Activated naive CD8-positive, alpha-beta T cell treated with anti-CD3 and anti-CD28 coated beads, Interleukin-2, amount 10 ng/mL, durations not matched to agents 7 days and 5 days (primary cell): ENCODE measurements at places on chromosomes 4 and X.

DNA sequence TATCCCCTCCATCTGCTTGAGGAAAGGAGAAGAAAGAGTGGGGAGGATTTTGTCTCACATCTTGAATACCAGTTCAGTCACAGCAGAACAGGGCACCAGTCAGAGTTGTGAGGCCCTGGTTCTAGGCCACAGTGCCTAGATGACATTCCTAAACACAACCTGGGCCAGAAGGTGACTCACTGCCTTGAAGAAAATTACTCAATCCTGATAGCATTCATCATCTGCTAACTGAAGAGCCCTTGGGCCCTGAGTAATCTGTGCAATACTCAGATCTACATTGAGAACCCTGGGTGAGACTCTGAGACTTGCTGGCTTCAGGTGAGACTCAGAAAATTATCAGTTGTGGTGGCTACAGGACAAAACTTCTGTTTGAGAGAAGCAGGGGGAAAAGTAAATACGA lies 20.5 kb upstream of the PRR32 start:
- no peak for DNase-seq

GRCh38 chr4:72205298-72205697 lies 173.5 kb downstream of the NPFFR2 start:
- DNase-seq = no peak

DNA sequence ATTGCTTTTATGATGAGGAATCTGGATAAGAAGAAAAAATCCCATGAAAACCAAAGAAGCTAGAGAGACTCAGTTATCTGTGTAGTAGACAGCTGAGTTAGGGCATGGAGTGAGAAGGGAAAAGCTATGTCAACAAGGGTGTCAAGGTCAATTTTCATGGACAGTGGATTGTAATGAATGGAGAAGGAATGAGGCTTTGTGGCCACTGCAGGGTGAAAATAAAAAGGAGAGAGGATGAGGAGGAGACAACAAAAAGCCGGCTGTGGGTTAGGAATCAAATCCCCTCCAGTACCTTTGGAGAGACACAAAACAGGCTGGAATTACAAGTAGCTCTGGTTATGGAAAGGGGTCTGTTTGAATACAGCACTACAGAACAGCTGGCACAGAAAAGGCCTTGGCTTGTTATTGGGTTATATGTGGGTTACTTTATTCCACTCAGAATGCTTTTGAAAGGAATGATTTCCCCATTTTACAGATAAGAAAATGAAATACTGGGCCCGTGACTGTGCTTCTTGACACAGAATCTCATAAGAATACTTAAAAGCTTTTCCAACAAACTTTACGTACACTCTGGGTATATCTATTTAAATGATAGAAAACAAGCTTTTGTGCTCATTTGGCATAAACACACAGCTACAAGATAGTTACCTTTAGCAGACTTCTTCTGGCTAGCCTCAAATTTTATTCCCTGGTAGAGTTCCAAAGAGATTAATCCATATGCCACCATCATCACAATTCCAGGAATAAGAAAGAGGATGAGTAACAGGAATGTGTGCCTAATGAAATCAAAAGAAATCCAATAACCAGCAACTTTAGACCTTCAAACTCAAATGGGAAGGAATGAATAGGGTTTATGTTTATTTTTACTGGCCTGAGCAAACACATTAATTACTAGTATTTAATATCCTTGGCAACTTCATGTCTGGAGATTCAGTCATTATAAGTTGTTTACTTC lies 7.5 kb downstream of the CCKAR start:
- no peak for DNase-seq

DNA sequence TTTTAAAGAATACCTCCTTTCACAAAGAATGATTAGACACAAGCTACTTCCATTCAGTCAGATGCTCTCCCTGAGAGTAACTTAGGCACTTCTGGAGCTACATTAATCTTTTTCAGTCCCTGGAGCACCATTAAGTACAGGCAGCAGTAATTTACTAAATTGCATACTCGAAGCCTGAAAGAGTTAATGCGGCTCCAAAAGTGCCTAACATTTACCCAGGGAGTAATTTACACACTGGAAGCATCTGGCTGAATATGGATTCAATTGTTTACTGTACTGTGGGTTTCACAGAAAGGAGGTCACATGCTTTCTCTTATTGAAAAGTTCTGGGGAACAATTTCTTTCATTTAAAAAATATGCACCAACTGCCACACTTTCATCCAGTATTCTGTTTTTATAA lies 260.8 kb upstream of the TENM3 start:
- no peak for DNase-seq

- DNase-seq = no peak
These were observed 394.4 kb upstream of the ADGRL3 start for GRCh38 chr4:60805500-60806313.

- DNase-seq = no peak
These were observed 187.0 kb upstream of the PPARGC1A start for GRCh38 chr4:24076811-24077210.

DNA sequence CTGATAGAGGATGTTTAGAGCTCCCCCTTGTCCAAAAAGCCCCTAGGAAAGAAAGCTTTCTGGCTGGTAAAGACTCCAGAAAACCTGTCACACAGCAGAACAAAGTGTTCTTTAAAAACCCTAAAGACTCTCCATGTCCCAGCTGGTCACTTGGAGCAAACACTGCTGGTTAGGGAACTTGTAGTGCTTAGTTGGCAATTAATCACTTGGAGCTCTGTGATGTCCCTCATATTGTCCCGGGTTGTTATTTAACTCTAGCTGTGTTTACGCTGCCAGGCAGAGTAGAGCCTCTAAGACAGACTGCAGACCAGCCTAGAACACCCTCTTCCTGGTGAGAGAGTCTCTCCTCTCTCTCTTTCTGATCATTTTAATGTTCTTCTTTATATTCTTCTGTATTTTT lies 267.3 kb downstream of the BCOR start:
- DNase-seq = no peak

GRCh38 chr4:31598639-31599038 lies 878.5 kb downstream of the PCDH7 start:
- DNase-seq = no peak

GRCh38 chr4:7910263-7910896 lies 29.3 kb downstream of the AFAP1 start:
- no peak for DNase-seq

GRCh38 chrX:84118769-84119168 lies 69.2 kb downstream of the RPS6KA6 start:
- DNase-seq = no peak

GRCh38 chr4:1058997-1059665 lies 47.7 kb downstream of the FGFRL1 start:
- DNase-seq = no peak

- no peak for DNase-seq
These were observed 107.8 kb downstream of the TNIP2 start for GRCh38 chr4:2648159-2648814.

- DNase-seq = no peak
These were observed 44.4 kb downstream of the CRLF2 start for GRCh38 chrX:1167918-1168481.

- DNase-seq = no peak
These were observed 107.6 kb downstream of the GASK1B start for GRCh38 chr4:158065176-158065575.

GRCh38 chrX:132043977-132044376 lies 20.9 kb downstream of the STK26 start:
- no peak for DNase-seq

- peak; percentile 61 for DNase-seq
These were observed at the start of gene ZCCHC18 for GRCh38 chrX:104112326-104112951. Gene ZCCHC18 (plus strand): TSS chrX:104112523. CDS start chrX:104114112, 1,589 bp downstream.

GRCh38 chr4:98977557-98977956 lies 18.0 kb upstream of the METAP1 start:
- no peak for DNase-seq

- no peak for DNase-seq
These were observed 59.9 kb downstream of the RTL9 start for GRCh38 chrX:110418316-110419235.

DNA sequence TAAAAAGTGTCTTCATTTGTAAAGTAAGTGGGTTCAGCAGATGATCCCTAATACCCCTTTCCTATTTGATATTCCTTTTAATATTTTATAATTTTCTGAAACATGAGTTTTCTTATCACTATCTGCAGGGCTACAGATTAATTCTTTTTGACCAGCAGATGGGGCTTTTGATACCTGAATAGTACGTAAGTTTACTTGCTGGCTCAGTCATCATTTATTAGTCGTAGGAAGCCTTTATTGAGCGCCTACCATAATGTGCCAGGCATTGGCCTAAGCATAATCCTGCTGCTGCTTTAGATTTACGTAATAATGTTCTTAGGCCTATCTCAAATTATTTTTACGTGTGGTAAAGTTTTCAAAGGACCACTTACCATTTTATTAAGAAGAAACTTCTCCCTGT lies 33.1 kb downstream of the OSTC start:
- DNase-seq = no peak

- no peak for DNase-seq
These were observed 252.9 kb upstream of the KLF3 start for GRCh38 chr4:38411092-38411491.

GRCh38 chr4:163217505-163217904 lies 50.8 kb upstream of the NAF1 start:
- DNase-seq = no peak

DNA sequence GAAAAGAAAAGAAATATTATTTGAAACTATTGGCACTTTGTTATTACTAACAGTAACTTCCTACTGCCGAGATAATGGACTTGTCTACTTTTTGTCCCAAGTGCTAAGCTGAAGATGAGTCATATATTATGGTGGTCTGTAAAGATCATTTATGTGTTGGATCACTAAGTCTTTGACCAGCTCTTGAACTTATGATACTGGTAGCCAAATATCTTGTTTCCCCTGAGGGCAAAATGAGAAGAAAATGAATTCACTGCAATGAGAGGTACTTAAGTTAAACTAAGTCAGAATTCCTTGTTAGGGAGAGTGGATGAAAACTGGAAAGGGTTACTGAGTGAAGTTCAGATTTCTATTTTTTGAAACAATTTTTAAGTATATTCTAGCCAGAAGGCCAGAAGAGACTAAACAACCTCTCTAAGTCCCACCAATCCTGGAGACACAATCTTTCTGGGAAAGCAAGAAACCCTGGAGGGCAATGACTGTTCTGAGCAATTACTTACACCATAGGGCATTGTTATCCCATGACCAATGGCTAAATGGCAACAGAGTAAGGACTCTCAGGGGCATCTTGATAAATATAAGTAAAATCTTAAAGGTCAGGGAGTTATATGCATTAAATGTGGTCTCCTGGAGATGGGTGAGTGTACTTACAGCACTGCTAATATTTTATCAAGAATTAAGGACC lies 287.7 kb downstream of the STIM2 start:
- no peak for DNase-seq

GRCh38 chrX:136475236-136475635 lies 12.5 kb upstream of the BRS3 start:
- DNase-seq = no peak

- DNase-seq = no peak
These were observed 36.9 kb upstream of the HUWE1 start for GRCh38 chrX:53723381-53723780.

DNA sequence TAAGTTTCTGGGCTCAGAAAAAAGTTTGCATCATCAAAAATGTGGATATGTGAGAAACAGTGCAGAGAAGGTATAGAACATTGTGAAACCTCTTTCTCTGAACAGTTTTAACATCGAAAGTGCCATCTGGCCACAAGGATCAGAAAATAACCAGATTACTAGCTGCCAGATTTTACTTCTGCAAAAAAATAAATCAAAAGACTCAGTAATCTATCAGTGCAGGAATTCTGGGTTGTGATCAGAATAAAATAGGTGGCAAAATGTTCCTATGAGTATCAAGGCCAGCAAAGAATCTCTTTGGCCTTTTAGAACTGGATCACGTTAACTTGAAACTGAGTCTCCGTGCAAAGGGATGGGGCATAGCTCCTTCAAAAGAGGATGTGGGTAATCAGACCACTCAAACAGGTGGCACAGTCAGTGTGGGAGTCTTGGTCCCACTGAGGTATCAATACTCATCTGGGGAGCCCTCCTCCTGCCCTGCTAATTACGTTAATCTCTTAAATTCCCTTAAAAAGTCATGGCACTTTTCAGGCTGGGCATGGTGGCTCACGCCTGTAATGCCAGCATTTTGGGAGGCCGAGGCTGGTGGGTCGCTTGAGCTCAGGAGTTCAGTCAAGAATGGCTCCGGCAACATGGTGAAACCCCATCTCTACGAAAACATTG lies 26.7 kb upstream of the RBM47 start:
- no peak for DNase-seq

- no peak for DNase-seq
These were observed 20.5 kb downstream of the PDLIM5 start for GRCh38 chr4:94472056-94472826.

DNA sequence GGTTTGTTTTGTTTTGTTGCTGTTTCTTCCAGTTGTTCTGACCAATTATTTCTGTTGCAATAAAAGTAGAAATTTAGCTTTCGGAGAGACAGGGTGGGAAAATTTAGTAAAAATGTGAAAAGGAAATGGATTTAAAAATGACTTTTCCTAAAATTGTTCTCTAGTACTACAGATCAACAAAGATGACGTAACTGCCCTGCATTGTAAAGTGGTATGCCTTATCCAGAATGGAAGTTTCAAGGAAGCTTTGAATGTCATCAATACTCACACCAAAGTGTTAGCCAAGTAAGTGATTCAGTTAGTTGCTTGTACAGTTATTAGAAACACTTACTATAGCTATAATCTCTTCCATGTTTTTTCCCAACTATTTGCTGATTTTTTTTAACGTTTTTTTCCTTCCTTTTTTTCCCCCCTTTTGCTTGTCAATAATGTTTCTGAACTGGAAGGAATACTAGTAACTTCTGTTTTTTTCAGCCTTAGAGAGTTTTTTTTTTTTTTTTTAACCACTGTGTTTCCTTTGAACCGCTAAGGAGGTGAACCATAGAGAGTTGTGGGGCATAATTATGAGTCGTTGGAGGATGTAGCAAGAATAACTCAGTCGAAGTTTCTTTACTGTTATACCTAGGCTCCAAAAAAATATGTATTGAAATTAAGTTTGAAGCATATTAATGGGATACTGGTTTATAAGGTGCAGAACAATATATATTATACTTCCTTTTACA lies 2.2 kb downstream of the SRP72 start:
- no peak for DNase-seq

DNA sequence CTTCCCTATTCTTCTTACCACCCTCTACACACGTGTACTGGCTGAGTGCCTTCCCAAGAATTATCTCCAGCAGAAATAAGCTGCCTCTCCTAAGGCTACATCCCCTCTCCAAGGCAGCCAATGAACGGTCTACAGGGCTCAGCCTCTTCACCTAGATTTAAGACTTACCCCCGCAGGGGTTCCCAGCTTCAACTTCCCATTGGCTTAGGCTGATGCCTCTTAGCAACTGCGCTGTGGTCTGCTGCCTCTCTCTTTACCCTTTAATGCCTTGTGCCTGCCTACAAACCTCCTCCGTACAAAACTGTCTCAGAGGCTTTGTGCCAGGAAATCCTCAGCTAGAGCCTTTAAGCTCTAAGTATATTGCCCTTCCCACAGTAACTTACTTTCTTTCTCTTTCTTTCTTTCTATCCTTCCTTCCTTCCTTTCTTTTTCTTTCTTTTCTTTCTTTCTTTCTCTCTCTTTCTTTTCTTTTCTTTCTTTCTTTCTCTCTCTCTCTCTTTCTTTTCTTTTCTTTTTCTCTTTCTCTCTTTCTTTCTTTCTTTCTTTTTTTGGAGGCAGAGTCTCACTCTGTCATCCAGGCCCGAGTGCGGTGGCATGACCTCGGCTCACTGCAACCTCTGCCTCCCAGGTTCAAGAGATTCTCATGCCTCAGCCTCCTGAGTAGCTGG lies 15.1 kb upstream of the PIGA start:
- no peak for DNase-seq

- no peak for DNase-seq
These were observed 147.9 kb upstream of the NEIL3 start for GRCh38 chr4:177161781-177162180.
